Fibroblast of lung (primary cell): ENCODE measurements at places on chromosomes 4 and X. TPM values are rescaled to one million over a fixed set of nuclear protein-coding genes. Genes with fewer than 3 reads are reported as not detected.

Gene CSN1S1
- total RNA-seq: not detected in 2 replicates

Gene DKK2
- total RNA-seq: under 0.01 and 1.2 TPM in 2 replicates

DNA sequence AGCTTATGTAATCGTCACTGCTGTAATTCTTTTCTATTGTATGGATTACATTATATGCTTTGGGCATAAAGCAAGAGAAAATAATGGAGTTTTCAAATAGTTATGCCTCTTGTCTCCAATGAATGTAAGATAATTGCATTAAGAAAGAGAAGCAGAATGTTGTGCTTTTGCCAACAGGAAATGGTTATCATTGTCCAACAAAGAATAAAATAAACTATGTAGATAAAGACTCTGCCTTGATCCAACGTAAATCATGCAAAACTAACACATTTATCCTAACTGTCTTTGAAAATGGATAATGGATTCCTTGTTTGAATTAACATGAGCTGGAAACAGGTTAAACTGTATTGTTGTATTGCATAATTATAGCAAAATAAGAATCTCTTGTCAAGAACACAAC, 1709.0 kb downstream of the PCDH7 start:
- H3K27me3 ChIP-seq: no peaks in the 10 kb centered on the region
- H3K36me3 ChIP-seq: no peaks in the 10 kb centered on the region
- peak; percentile 15 for DNase-seq
- no peaks in the 10 kb centered on the region for H3K4me1 ChIP-seq
- no peak overlapping the region for H3K27ac ChIP-seq
- H3K4me3 ChIP-seq: no peak overlapping the region

DNA sequence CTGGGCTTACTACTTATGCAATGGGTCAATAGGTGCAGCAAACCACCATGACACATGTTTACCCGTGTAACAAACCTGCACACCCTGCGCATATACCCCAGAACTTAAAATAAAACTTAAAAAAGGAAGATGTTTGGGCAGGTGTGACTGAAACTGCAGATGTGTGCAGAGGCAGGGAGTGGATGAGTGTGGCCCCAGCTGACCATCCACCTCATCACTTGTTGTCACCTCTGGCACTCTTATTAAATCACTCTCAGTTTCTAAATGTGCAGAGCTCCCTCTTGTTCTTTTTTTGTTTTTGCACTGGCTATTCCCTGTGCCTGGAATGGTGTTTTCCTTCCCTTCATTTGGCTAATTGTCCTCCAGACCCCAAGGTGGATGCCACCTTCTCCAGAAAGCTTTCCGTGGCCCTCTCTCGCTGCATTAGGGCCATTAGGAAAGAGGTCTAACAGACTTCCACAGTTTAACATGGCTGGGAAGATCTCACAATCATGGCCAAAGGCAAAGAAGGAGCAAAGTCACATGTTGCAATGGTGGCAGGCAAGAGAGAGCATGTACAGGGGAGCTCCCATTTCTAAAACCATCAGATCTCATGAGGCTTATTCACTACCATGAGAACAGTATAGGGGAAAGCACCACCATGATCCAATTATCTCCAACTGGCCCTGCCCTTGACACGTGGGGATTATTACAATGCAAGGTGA, 58.5 kb downstream of the SLC2A9 start:
- H3K36me3 ChIP-seq: no peaks in the 10 kb centered on the region
- no peak overlapping the region for H3K4me3 ChIP-seq
- no peak for DNase-seq
- no peak overlapping the region for H3K27ac ChIP-seq
- H3K4me1 ChIP-seq: no peaks in the 10 kb centered on the region
- no peaks in the 10 kb centered on the region for H3K27me3 ChIP-seq

DNA sequence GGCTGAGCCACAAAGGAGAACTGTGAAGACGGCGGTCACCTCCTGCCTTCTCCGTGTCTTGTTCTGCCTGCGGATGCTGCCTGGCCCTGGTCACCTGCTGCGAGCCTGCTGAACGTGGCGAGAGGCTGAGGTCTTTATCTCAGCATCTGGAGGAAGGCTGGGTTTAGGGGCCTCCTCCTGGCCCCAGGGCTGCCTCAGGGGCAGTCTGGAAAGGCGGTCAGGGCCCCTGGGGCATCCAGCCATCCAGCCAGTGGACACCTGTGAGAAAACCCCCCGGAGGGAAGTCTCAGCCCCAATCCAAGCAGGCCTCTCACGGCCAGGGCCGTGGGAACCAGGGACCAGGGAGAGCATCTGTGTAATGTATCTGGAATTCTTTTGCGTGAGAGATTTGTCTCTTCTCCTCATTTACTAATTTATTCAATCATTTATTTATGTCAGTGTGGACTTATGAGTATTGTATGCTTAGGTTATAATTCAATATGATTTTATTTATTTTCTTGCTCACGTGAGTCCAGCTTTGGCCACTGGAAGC, 11.3 kb downstream of the PDE6B start:
- no peak overlapping the region for H3K4me3 ChIP-seq
- DNase-seq: no peak
- H3K27me3 ChIP-seq: no peaks in the 10 kb centered on the region
- H3K36me3 ChIP-seq: no peaks in the 10 kb centered on the region
- no peak overlapping the region for H3K27ac ChIP-seq
- no peaks in the 10 kb centered on the region for H3K4me1 ChIP-seq
